ENCODE measurements at places on chromosomes 7 and 10. TPM values are rescaled to one million over a fixed set of nuclear protein-coding genes. Genes with fewer than 3 reads are reported as not detected.

The SEMA3E gene
- total RNA-seq = 1.8 TPM

The TMUB1 gene
- total RNA-seq = 58.8 TPM

The ZNRF2 gene
- 4.4 TPM for total RNA-seq

The RBM20 gene
- total RNA-seq = 3.9 TPM

The C10orf67 gene
- total RNA-seq = 0.08 TPM

The MORN4 gene
- total RNA-seq = 8.0 TPM

The PRKG1 gene
- 0.01 TPM for total RNA-seq

The CREB3L2 gene
- total RNA-seq = 22.9 TPM

The GALNT17 gene
- total RNA-seq = not detected

The FGFBP3 gene
- total RNA-seq = 2.6 TPM

The OPN1SW gene
- not detected for total RNA-seq

The CHN2 gene
- 0.58 TPM for total RNA-seq

The CUZD1 gene
- total RNA-seq = 1.3 TPM

The MASTL gene
- 18.6 TPM for total RNA-seq

The PCLO gene
- total RNA-seq = 1.5 TPM

The STEAP2 gene
- 3.9 TPM for total RNA-seq

The ARPC1A gene
- total RNA-seq = 129 TPM

The SEMA3D gene
- 0.07 TPM for total RNA-seq

The SPOCK2 gene
- 0.29 TPM for total RNA-seq

The ZNF680 gene
- 1.9 TPM for total RNA-seq

The AKR1E2 gene
- 6.4 TPM for total RNA-seq

The KCNIP2 gene
- 0.47 TPM for total RNA-seq

The PLEKHS1 gene
- total RNA-seq = 0.06 TPM

The CLRN3 gene
- not detected for total RNA-seq

The CPA5 gene
- not detected for total RNA-seq

The LRRC4 gene
- total RNA-seq = not detected

The SYT15B gene
- 3.6 TPM for total RNA-seq

The EPO gene
- not detected for total RNA-seq

The ST8SIA6 gene
- total RNA-seq = 0.03 TPM

The A1CF gene
- 0.13 TPM for total RNA-seq

The C10orf53 gene
- not detected for total RNA-seq

The TAX1BP1 gene
- 69.3 TPM for total RNA-seq

The HOXA4 gene
- 1.9 TPM for total RNA-seq

The CFAP58 gene
- total RNA-seq = 0.11 TPM

The CUL2 gene
- total RNA-seq = 23.0 TPM

The HOXA9 gene
- total RNA-seq = 0.41 TPM

The CDK14 gene
- total RNA-seq = 0.34 TPM

The PTPRN2 gene
- total RNA-seq = 0.69 TPM

The MYOZ1 gene
- total RNA-seq = not detected

The GHRHR gene
- total RNA-seq = not detected

The RSBN1L gene
- 10.5 TPM for total RNA-seq

All from A549 treated with AZD2906 at 1 μM for 4 hours (cell line).